ENCODE measurements at places on chromosomes 11 and 22.

DNA sequence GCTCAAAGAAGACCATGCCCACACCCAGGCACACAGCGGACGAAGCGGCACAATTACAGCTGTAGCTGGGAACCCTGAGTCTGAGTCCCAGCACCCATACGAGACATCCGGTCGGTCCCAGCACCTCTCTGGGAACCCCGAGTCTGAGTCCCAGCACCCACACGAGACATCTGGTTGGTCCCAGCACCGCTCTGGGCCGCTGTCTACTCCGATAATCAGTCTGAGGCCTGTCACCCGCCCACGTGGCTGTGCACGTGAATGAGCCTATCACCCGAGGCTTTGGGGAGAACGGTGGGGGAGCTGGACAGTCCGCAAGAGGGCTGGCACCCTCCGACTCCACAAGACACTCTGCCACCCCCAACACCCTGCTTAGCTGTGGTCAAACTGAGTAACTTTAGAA, 6.2 kb downstream of the TTLL8 start:
- DNase-seq = no peak

DNA sequence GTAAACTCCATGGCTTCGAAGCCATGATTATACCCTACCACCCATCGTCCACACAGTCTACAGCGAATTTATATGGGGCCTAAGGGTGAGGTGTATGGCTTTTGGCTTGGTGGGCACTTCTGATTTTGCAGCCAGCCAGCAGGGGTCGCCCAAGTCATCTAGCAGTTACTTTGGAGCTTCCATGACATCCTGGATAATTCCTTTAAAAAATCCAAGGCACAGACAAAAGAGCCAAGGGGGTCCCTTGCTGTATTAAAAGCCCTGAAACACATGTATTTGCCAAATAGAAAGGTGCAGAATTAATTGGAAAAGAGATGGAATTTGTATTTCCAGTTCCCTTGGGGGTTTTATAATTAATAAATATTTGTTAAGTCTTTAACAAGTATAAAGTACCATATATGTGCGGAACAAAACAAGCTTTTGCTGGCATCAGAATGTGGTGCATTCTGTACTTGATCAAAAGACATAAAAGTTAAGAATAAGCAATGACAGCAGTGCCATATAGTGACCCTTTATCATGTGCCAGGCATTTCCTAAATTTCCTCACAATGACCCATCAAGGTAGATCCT, 132.8 kb upstream of the PITPNB start:
- DNase-seq = no peak

DNA sequence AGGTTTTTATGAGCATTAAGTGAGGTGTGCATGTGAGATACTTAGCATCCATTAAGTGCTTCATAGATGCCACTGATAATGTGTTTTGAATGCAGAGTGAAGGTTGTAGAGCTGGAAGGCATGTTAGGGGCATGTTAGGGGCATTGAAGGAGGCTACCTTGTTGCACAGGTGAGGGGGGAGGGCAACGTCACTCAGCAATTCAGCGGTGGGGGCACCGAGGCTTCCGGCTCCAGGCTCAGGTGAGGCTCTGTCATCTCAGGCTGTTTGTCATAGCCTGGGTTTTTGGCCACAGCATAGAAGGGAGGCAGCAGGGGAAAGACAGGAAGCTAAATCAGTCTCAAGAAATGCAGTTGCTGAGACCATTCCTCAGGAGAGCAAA, 299.0 kb downstream of the NTM start:
- DNase-seq = no peak

- DNase-seq = no peak
Observed at GRCh38 chr11:69494851-69495250, 13.4 kb downstream of the LINC01488 start.

- DNase-seq = no peak
Observed at GRCh38 chr11:16393340-16393739, 37.0 kb upstream of the SOX6 start.

- no peak for DNase-seq
Observed at GRCh38 chr22:49514641-49515040, 313.0 kb downstream of the BRD1 start.

DNA sequence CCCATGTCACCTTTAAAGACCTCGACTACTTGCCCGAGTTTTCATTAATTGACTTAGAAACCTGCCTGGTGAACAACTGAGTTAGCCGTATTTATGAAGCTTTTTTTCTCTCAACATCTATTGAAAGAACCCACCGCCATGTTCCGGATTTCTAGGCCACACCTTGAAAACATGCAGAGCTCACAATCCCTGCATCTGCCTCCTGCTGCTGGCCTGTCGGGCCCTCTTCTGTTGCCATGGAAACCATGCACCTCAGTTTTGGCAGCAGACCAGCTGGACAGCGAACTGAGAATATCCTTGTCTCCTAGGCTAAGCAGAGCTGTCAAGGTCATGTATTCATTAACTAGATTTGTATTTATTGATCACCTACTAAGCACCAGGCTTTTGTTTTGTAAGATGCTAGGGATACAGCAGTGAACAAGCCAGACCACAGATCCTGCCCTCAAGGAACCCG, 4.3 kb upstream of the PATZ1 start:
- DNase-seq = no peak

DNA sequence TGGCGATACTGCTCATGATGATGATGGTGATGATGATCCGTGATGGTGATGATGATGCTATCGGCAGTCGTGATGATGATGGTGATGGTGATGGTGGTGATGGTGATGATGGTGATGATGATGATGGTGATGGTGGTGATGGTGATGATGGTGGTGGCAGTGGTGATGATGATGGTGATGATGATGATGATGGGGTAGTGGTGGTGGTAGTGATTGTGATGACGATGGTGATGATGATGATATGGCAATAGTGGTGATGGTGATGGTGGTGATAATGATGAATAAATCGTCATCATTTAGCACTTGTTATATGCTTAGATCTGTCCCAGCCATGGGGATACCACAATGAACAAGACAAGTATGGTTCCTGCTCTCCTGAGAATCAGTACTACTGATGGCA, 39.2 kb downstream of the SMIM38 start:
- no peak for DNase-seq

DNA sequence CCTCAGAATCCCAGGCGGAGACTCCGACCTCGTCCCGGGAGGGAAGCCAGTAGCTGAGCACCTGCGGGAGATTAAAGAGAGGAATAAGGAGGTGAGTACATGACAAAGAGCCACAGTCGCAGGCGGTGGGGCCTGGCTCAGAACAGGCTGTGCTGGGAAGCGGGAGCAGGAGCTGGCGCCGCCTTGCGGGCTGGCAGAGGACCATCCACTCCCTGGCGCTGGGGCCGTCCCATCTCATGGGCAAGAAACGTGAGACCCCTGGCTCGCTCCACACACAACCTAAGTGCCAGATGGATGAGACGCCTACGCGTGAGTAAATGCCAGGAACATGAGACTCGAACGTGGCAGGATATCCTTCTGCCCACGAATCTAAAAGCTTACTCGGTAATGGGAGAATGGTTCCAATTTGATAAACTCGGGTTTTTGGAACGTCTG, 6.3 kb downstream of the CEND1 start:
- DNase-seq = peak; percentile 46

GRCh38 chr11:24312464-24313238, 184.2 kb upstream of the LUZP2 start:
- no peak for DNase-seq

DNA sequence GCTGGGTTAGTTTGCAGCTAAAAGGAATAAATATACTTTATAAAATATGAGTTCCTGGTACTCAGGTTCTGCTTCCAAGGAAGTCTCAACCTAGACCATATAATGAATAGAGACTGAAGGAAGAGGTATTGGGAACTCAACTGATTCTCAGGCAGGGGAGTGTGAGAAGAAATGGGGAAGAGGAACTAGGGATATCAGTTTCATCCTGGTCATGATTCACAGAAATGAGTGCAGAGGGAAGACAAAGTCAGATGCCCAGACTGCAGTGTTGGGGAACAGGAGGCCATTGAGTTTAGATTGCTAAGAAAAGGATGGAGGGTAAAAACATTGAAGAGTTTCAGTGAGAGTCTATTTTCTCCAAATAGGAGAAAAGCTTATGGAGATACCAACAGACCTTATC, 28.8 kb downstream of the PLAAT5 start:
- no peak for DNase-seq

DNA sequence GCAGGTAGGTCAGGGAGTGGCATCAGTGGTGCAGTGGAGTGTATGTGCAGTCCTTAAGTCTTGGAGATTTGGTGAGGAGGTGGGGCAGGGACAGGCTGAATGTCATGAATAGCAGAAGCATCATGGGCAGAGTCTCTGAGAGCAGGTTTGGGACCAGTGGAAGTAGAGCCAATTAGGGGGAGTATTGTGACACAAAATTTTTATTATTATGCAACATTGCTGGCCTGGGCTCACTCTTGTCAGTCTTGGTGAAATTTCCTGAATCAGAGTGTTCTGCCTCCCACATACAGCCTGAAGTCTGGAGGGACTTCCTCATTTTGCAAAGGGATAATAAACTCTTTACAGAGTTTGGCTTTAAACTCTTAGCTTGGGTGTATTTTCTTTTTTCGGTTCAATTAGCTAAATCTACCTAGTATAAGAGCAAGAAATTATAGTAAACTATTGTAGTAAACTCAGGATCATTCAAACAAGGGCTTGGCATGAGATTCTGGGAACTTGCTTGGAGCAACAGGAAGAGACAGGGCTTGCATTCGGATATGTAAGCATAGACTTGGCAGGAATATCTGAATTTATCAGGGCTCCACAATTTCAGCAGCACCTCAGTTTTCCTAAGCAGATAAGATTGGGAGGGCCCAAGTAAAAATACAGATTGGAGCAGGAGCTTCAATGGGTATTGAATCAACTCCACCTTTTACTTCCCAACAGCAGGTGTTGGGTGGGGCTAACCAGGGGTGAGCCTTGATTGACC, 67.7 kb downstream of the FDX1 start:
- no peak for DNase-seq

GRCh38 chr11:134004496-134005172, 47.9 kb upstream of the IGSF9B start:
- no peak for DNase-seq

GRCh38 chr11:126707498-126707897, 293.1 kb downstream of the KIRREL3 start:
- no peak for DNase-seq

- DNase-seq = no peak
Observed at GRCh38 chr11:128726458-128727139, 32.7 kb downstream of the FLI1 start.

DNA sequence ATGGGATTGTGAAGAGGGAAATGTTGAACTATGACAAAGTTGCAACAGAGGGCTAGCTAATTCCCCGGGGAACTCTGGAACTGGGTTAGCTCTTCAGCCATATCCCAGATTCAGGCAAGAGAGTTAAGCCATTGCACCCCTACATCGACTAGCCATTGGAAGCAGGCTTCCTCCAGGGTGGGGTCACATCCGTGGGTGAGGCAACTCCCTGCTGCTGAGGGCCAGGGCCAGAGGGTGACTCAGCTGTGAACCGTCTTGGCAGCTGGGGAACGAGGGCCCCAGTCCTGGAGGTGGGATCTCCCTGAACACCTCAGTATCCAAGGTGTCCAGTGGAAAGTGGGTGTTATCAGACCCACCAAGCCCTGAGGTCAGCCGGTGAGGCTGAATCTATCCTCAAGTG, 41.1 kb downstream of the RPS6KA4 start:
- no peak for DNase-seq

DNA sequence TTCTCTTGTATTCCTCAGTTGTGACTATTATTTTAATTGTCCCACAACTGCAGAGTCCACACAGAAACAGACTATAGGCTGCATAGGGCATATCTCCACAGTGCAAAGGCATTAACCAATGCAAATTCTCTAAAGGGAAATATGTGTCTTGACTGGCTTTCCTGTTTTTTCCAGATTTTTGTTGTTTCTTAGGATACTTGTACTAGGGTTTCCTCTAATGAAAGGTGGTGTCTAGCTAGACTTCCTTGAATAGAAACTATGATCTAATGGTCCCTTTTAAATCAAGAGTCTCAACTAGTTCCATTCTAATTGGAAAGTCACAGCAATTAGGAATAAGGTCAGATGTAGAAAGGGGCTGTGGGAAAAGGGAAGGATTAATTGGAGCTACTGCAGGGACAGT, 37.6 kb downstream of the SLC36A4 start:
- DNase-seq = no peak

GRCh38 chr11:75823946-75824345, 8.9 kb downstream of the UVRAG start:
- no peak for DNase-seq

- DNase-seq = peak; percentile 73
Observed at GRCh38 chr11:72439455-72439854, 5.1 kb upstream of the CLPB start.

- DNase-seq = no peak
Observed at GRCh38 chr22:43922123-43922522, 1.5 kb upstream of the PNPLA3 start.

- DNase-seq = no peak
Observed at GRCh38 chr11:3231550-3231850, 717 bp downstream of the MRGPRE start.

DNA sequence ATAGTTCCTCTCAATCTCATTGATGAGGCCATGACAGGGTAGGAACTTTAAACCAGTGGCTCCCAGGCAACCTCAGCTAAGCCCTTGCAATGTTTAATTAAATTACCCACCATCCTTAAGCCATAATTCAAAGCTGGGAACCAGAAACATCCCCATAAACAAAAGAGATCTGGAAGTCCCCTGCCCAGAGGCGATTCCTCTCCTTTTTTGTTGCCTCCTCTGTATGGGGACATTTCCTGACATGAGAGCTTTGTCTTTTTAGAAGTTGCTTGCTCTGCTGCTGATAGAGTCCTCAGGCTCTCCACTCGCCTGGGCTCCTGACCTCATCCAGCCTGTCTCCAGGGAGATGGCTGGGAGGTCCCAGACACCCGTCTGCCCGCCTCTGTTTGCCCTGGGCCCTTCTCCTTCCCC, 3.2 kb downstream of the DTX4 start:
- DNase-seq = no peak

DNA sequence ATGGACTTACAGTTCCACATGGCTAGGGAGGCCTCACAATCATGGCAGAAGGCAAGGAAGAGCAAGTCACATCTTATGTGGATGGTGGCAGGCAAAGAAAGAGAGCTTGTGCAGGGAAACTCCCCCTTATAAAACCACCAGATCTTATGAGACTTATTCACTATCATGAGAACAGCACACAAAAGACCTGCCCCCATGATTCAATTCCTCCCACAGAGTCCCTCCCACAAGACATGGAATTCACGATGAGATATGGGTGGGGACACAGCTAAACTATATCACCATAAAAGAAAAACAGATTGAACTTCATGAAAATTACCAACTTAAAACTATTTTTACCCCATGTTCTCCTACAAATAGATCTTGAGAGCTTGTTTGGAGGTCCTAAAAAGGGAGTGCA, 19.6 kb downstream of the ENTHD1 start:
- DNase-seq = no peak

- DNase-seq = no peak
Observed at GRCh38 chr11:4991060-4991459, 3.6 kb upstream of the OR51L1 start.

- no peak for DNase-seq
Observed at GRCh38 chr11:28346209-28346608, 238.0 kb downstream of the METTL15 start.

GRCh38 chr11:117430293-117430955, 102.8 kb downstream of the CEP164 start:
- DNase-seq = no peak

- DNase-seq = no peak
Observed at GRCh38 chr11:133677387-133677786, 145.1 kb upstream of the OPCML start.
